Stimulated activated CD8-positive, alpha-beta memory T cell treated with anti-CD3 and anti-CD28 coated beads, Interleukin-4, amount 100 ng/mL, for 1 hour (primary cell): ENCODE measurements at places on chromosomes 5 and 9.

GRCh38 chr5:115194676-115195075, 25.0 kb upstream of the TRIM36 start:
- no peak for DNase-seq

DNA sequence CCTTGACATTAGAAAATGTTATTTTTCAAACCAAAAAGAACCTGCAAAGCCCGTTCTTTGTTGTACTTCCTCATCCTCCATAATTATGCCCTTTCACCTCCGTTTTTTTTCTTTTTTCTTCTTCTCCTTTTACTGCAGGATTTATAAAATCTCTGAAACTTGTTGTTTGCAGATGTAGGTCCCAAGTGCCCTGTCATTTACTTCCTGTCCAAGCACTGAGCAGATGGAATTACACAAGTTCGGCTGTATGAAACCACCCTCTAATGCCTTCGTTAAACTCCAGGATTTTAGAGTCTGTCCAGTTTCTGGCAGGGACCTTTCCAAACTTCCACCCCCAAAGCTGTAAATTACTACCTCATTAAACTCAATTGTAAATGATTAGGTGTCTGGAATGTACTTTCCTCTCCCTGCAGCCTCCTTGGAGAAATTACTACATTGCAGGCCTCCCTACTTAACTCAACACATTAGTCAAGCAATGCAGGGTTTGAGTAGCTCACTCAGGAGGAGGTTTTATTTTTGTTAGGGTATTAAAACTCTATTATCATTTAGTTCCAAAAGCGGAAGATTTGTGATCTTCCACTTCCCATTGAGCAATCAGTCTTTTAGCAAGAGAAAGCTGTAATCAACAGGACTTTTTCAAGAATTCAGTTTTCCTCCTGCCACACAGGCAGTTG, 125.6 kb upstream of the LPAR1 start:
- DNase-seq, result no peak

DNA sequence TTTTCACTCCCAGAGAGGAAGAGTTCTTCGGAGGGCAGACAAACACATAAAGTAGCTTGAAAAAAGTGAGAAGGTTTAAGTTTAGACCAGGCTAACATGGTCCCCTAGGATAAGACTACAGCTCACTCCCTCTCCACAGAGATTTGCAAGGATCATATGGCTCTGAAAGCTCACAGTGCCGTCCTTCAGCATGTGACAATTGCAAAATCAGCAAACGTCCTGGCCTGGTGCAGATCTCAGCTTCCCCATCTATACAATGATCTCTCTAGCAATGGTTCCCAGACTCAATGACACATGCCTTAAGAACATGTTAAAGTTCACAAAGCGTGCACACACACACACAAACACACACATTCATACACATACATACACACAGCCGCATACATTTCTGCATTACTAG, 327.6 kb downstream of the ACTL7B start:
- DNase-seq, result no peak

DNA sequence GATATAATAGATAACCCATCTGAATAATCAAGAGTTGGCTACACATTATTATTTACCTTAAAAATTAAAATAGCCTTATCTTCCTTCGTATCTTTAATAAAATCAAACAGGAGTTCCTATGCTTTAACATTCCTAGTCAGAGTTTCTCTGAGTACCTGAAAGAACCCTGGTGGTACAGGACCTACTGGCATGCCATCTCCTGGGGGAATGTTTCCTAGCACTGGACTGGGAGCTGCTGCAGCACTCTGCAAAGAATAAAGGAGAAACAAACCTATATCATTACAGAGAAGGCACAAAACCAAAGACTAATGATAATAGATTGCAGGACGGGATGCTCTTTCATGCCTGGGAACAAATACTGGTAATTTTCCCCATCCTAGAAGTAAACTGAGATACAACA, 119.5 kb upstream of the ACOT12 start:
- no peak for DNase-seq

DNA sequence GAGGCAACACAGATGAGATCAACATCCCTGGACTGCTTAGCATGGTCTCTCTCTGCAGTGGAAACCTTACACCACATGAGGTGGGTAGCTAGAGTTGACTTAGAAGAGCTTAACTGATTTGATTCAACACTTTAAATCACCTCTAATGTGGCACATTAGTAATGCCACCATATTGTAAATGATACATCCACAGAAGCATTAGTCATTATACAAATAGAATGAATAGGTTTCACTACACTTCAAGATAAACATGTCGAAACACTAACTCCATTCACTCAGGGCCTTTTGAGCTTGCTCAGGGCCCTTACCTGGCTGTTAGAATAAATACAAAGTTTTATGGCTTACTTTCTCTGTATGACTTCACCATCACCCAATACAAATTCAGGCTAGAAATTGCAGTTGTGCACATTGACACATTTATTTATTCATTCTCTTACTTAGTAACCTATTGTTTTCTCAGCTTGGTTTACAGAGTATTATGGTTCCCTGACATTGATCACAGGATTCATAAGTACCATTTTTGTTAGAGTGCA, 9.3 kb upstream of the SMAD5 start:
- DNase-seq, result no peak

- DNase-seq, result no peak
These were observed 247.9 kb downstream of the TRPM3 start for GRCh38 chr9:70873506-70873905.

DNA sequence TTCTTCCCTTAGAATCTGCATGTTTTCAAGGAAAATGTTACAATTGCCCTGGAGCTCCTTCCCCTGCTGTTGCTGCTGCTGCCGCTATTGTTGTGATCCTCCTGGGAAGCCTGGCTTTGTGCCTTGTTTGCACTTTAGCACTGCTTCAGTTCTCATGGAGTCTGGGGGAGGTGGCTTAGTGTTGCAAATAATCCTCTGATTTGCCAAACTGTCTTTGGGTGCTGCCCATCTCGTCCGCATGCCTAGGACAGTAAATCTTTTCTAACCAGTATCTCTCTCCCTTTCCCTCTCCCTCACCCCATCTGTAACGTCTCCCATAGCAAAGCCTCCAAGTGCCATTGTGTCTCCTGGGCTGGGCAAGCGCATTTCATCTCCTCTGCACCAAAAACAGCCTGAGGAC, 30.3 kb downstream of the FAM240B start:
- no peak for DNase-seq

DNA sequence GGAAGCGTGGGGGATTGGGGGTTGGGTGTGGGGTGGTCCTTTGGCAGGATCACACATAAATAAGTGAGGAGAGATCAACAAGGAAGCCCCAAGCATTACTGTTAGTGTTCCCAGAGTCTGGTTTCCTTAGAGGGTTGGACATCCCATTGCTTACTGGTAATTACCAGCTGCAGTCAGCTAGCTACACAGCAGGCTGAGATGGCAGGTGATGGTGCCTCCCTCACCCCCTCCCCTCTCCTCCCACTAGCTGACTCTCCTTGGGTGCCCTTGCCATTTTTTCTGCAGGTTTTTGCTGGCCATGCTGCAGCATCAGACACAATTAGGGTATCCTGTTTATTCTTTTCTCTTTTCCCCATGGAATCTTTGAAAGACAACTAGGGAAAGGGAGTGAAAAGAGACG, 107.5 kb upstream of the TLR4 start:
- DNase-seq, result no peak

GRCh38 chr5:17094830-17095229, 122.6 kb upstream of the BASP1 start:
- no peak for DNase-seq

DNA sequence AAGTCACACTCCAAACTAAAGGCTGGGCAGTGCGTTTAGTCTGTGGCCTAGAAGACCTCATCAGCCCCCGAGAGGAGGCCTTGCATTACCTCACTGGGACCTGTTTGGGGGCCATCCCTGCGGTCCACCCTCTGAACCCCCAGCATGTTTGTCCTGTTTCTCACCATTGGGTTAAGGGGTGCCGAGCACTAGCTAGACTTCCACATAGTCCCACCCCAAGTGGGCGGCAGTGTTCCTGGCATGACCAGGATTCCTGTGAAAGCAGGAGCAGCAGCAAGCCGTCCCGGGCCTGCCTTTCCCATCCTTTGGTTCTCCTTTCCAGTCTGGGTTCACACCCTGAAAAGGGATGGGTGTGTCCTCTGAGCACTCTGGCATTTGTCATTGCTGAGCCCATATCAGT, 26.6 kb upstream of the SAP30L start:
- no peak for DNase-seq

- DNase-seq, result no peak
These were observed 337.4 kb upstream of the PUM3 start for GRCh38 chr9:3181049-3181953.

DNA sequence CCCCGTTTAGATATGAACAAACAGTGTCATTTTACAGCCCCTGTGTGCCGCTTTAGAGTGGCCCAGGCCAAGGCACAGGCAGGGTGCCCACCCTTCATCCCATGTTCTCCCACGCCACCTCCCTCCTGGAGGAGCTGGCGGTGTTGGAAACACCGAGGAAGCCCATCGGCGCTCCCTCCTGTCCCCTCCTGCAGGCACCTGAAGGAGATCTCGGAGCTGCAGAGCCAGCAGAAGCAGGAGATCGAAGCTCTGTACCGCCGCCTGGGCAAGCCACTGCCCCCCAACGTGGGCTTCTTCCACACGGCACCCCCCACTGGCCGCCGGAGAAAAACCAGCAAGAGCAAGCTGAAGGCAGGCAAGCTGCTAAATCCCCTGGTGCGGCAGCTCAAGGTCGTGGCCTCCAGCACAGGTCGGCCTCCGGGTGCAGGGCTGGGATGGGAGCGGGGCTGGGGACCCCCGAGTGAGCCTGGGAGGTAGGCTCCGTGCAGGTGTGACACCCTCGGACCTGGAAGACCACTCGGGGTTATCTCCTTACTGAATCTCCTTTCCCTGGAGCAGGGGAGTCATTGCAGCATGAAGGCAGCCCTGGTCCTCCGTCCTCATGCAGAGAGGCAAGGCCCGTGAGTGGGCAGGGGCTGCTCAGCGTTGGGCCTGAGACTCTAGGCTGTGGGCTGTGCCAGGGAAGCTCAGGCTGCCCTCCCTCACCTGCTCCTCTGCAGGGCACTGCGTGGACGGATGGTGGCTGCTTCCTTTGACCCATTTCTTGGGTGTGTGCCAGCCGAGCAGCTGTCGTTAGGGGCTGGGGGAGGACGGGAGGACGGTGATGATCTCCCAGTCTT, 113.9 kb downstream of the WNK2 start:
- DNase-seq, result no peak

DNA sequence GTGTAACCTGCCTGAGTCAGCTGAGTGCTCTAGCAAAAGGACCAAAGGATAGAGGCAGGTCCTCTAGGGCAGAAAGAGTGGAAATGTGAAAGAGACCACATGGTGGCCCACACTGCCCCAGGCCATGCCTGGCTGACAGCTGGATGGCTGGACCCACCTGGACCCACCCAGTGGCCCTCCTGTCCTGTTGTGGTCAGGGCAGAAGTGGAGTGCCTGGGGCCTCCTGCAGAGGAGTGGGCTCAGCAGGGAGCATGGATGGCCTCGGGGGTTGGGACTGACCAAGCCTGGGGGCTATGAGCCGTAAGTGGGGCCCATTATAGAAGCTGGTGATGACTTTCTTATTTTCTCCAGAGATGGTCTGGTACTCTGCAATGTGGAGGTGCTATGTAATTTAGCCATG, 55.7 kb upstream of the FAM120AOS start:
- no peak for DNase-seq

DNA sequence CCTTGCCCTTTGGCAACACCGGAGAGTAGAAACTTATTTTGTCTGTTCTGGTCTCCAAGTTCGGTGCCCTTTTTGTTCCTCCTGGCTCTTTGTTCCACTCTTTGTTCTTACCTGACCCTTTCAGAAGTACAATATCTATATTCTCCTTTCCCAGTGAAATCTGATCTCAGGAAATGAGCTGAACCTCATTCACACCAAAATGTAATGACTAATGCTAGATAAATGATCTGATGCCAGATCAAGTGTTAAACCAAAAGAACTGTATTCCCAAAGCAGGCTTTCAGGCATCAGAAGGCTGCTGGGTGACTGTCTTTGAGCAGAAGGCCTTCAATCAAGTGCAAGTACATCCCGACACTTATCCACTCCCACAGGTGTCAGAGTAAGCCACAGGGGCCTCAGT, 156.4 kb downstream of the SPOCK1 start:
- no peak for DNase-seq

DNA sequence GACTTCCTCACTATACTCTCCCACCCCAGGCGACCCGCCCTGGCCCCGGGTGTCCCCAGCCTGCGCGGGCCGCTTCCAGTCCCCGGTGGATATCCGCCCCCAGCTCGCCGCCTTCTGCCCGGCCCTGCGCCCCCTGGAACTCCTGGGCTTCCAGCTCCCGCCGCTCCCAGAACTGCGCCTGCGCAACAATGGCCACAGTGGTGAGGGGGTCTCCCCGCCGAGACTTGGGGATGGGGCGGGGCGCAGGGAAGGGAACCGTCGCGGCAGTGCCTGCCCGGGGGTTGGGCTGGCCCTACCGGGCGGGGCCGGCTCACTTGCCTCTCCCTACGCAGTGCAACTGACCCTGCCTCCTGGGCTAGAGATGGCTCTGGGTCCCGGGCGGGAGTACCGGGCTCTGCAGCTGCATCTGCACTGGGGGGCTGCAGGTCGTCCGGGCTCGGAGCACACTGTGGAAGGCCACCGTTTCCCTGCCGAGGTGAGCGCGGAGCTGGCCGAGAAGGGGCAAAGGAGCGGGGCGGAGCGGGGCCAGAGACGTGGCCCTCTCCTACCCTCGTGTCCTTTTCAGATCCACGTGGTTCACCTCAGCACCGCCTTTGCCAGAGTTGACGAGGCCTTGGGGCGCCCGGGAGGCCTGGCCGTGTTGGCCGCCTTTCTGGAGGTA, 2.1 kb downstream of the CA9 start:
- no peak for DNase-seq

DNA sequence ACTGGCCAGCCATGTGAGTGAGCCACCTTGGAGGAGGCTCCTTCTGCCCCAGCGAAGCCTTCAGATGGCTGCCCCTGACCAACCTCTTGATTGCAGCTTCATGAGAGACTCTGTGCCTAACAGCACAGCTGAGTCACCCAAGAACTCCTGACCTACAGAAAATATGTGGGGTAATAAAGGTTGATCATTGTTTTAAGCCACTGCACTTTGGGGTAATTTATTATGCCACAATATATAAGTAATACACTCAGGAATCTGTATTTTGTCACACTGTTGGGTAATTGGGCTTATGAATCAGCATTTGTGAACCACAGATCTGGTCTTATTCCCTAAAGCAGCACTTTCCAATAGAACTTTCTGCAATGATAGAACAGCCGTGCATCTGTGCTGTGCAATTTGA, 24.4 kb upstream of the VDAC1 start:
- DNase-seq, result no peak

DNA sequence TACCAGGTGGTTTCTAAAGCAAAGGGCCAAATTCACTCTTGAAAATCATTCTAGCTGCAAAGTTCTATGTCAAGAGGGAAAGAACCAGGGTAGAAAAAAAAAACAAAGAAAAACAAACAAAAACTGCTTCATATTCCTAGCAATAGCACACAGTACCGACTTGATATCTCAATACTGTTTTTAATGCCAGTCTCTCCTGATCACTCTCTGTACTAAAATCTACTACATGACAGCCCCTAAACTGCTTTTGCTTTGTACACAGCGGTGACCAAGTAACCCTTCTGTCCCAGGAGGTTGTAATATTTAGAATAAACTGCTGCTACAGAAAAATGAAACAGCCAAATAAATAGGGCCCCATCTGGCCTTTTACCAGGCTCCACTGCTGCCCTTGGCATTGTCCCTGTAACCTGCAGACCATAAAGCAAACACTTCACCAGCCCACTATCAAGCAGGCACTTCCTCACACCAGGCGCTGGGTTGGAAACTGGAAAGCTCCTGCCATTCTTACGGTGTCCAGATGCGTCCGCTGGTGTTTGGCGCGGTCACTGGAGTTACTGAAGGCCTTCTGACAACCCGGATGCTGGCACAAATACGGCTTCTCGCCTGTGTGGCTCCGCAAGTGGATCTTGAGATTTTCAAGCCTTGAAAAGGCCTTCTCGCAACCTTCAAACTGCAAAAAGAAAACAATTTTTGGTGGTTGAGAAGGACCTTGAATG, 363.2 kb downstream of the GLIS3 start:
- no peak for DNase-seq
